ENCODE measurements at places on chromosomes 2 and 18. TPM values are rescaled to one million over a fixed set of nuclear protein-coding genes. Genes with fewer than 3 reads are reported as not detected.

Gene ASPRV1
- 1.6 TPM for polyA plus RNA-seq

Gene DNER
- not detected for polyA plus RNA-seq

Gene DNAH6
- polyA plus RNA-seq: 0.45 TPM

Gene GKN2
- polyA plus RNA-seq: not detected

DNA sequence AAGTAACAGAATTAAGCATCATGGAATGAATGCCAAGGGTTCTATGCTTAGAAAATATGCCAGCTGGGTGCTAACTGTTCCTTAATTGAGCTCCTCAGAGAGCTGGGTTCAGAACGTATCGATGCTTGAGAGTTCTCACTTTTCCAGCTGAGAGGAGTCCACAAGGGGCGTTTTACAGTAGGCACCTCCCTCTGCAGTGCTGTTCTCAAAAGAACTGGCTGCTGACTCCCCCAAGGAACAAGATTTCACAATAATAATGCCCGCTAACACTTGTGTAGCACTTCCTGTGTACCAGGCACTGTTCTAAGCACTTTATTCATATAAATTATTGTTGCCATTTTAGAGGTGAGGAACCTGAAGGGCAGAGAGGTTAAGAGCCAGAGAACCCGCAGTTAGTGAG lies 18.1 kb upstream of the TMEM237 start:
- no peak overlapping the region for H3K27ac ChIP-seq
- no peaks in the 10 kb centered on the region for H3K4me1 ChIP-seq
- no peak overlapping the region for H3K4me3 ChIP-seq
- peak; percentile 14 for DNase-seq
- H3K36me3 ChIP-seq: no peaks in the 10 kb centered on the region

GRCh38 chr2:231260442-231261208 lies 62.2 kb downstream of the ARMC9 start:
- H3K36me3 ChIP-seq: peaks cover 4% of the 10 kb centered on the region
- H3K27me3 ChIP-seq: no peaks in the 10 kb centered on the region
- DNase-seq: peak; percentile 10
- H3K4me3 ChIP-seq: no peak overlapping the region
- H3K4me1 ChIP-seq: no peaks in the 10 kb centered on the region
- no peak overlapping the region for H3K27ac ChIP-seq

DNA sequence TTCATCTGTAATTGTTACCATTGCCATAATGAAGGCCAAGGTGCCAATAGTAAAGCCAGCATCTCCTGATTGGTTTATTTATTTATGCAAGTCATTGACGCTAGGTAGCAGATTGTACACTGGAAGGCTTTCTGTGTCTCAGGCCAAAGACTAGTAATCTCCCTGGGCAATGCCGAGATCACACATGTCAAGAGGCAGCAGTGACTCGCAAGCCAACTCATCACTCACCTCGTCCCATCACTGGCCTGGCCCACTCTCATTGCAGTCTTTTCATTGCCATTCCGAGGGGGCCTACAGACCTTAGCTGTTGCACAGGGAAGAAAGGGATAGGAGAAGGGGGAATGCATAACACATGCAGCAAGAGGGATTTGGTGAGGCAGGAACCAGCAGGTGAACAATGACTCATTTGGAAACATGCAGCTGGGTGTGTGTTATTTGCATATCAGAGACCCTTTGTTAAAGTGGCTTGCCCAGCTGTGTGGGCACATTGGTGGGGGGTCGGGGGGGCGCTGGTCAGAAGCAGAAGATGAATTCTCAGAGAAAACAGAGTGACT lies 448.7 kb upstream of the HNRNPA3 start:
- no peaks in the 10 kb centered on the region for H3K27me3 ChIP-seq
- DNase-seq: no peak
- H3K36me3 ChIP-seq: no peaks in the 10 kb centered on the region
- H3K4me1 ChIP-seq: peaks cover 10% of the 10 kb centered on the region
- H3K4me3 ChIP-seq: no peak overlapping the region

GRCh38 chr2:44188696-44189095 lies 20.0 kb downstream of the PPM1B start:
- DNase-seq: no peak
- H3K27me3 ChIP-seq: no peaks in the 10 kb centered on the region
- H3K36me3 ChIP-seq: no peaks in the 10 kb centered on the region

DNA sequence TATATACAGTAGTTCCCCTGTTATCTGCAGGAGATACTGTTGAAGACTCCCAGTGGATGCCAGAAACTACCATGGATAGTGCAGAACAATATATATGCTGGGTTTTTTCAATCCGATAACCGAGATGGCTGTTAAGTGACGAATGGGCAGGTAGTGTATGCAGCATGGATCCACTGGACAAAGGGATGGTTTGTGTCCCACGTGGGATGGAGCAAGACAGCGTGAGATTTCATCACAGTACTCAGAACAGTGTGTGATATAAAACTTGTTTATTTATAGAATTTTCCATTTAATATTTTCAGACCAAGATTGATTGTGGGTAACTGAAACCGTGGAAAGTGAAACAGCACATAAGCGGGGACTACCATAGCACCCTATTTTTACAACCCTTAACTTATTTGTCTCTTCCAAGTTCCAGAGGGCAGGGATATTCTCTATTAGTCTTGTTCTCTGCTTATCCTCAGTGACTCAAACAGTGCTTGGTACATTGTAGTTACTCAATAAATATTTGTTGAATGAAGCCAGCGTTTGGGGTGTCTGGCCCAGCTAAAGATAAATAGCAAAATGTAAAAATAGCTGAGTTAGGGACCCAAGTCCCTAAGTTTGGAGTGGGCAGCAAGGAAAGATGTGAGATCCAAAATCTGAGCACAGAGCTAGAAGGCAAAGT lies 50.0 kb downstream of the RHBDD1 start:
- no peaks in the 10 kb centered on the region for H3K4me1 ChIP-seq
- H3K36me3 ChIP-seq: no peaks in the 10 kb centered on the region
- H3K4me3 ChIP-seq: no peak overlapping the region
- no peak overlapping the region for H3K27ac ChIP-seq

GRCh38 chr18:78296166-78296565 lies 683.5 kb upstream of the SALL3 start:
- DNase-seq: no peak
- H3K4me3 ChIP-seq: no peak overlapping the region
- no peaks in the 10 kb centered on the region for H3K36me3 ChIP-seq
- no peak overlapping the region for H3K27ac ChIP-seq

DNA sequence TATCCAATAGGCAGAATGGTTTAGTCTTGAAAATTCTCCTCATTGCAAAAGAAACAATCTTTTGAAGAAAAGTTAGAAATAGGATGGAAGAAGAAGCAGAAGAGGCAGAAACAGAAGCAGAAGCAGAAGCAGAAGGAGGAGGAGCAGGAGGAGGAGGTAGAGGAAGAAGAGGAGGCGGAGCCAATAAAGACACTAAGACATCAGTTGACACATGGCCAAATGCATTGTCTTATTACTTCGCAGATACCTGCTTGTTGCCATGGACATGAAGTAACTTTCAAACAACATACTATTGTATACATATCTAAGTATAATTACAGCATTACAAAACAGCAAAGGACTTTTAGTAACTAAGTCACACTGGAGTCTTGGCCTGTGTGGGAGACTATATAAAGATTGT lies 606.3 kb downstream of the METTL4 start:
- no peaks in the 10 kb centered on the region for H3K27me3 ChIP-seq
- H3K4me3 ChIP-seq: no peak overlapping the region
- no peaks in the 10 kb centered on the region for H3K4me1 ChIP-seq
- no peak overlapping the region for H3K27ac ChIP-seq
- H3K36me3 ChIP-seq: no peaks in the 10 kb centered on the region

- no peak overlapping the region for H3K4me3 ChIP-seq
- H3K36me3 ChIP-seq: no peaks in the 10 kb centered on the region
- no peaks in the 10 kb centered on the region for H3K4me1 ChIP-seq
- H3K27ac ChIP-seq: no peak overlapping the region
Measured at GRCh38 chr18:56469582-56469981, 168.8 kb downstream of the TXNL1 start.

GRCh38 chr18:11955239-11956029 lies 25.9 kb upstream of the IMPA2 start:
- peaks cover 6% of the 10 kb centered on the region for H3K4me1 ChIP-seq
- no peak overlapping the region for H3K27ac ChIP-seq
- no peaks in the 10 kb centered on the region for H3K27me3 ChIP-seq
- H3K4me3 ChIP-seq: no peak overlapping the region

GRCh38 chr2:222879604-222879933 lies 18.7 kb downstream of the ACSL3 start:
- H3K36me3 ChIP-seq: no peaks in the 10 kb centered on the region
- no peak for DNase-seq
- H3K4me3 ChIP-seq: no peak overlapping the region
- peaks cover 35% of the 10 kb centered on the region for H3K4me1 ChIP-seq

GRCh38 chr2:107197594-107198294 lies 311.8 kb upstream of the ST6GAL2 start:
- no peak overlapping the region for H3K27ac ChIP-seq
- no peak for DNase-seq
- no peak overlapping the region for H3K4me3 ChIP-seq
- no peaks in the 10 kb centered on the region for H3K27me3 ChIP-seq
- H3K4me1 ChIP-seq: no peaks in the 10 kb centered on the region

GRCh38 chr2:197711578-197711977 lies 6.4 kb downstream of the MARS2 start:
- no peaks in the 10 kb centered on the region for H3K36me3 ChIP-seq
- H3K4me3 ChIP-seq: no peak overlapping the region
- H3K27me3 ChIP-seq: no peaks in the 10 kb centered on the region
- no peak overlapping the region for H3K27ac ChIP-seq
- no peak for DNase-seq

DNA sequence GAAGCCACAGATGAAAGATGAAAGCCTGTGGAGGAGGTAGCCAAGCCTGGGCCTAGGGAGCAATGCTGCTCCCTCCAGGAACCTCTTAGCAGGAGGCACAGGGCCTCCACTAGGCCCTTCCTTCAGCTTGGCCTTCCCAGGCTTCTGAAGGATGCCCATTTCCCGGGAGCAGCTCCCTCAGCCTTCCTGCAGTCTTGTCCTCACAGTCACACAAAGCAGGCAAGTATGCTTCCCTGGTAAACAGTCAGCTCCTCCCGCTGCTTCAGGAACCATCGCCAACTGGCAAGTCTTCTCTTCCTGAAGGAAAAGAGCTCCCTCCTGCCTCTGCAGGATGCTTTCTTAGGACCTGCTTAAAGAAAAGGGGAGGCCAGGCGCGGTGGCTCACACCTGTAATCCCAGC lies 53.2 kb downstream of the SMAD7 start:
- peak overlapping the region; percentile 50 for H3K27ac ChIP-seq
- H3K4me3 ChIP-seq: no peak overlapping the region
- DNase-seq: peak; percentile 43
- no peaks in the 10 kb centered on the region for H3K36me3 ChIP-seq
- H3K4me1 ChIP-seq: peaks cover 9% of the 10 kb centered on the region
- H3K27me3 ChIP-seq: no peaks in the 10 kb centered on the region

DNA sequence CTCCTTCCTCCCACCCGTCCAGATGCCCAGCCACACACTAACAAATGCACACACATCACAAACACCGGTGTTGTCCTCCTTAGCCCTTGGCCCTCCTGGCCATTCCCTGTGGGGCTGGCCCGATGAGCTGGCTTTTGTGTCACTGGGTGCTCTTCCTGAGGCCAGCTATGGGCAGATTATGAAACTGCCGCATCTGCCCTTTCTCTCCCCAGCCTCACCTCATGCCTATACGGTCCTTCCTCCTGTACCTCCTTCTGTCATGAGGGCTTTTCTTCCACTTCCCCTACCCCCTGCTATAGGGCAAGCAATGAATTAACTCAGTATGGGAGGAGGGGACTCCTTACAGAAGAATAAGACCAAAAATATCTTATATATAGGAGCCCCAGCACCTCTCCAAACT lies 10.3 kb upstream of the INO80C start:
- H3K27me3 ChIP-seq: no peaks in the 10 kb centered on the region
- no peak overlapping the region for H3K4me3 ChIP-seq
- H3K27ac ChIP-seq: no peak overlapping the region
- H3K4me1 ChIP-seq: no peaks in the 10 kb centered on the region

GRCh38 chr2:235698028-235698427 lies 204.2 kb downstream of the AGAP1 start:
- no peak overlapping the region for H3K4me3 ChIP-seq
- no peak for DNase-seq
- H3K36me3 ChIP-seq: no peaks in the 10 kb centered on the region
- peaks cover 19% of the 10 kb centered on the region for H3K4me1 ChIP-seq

DNA sequence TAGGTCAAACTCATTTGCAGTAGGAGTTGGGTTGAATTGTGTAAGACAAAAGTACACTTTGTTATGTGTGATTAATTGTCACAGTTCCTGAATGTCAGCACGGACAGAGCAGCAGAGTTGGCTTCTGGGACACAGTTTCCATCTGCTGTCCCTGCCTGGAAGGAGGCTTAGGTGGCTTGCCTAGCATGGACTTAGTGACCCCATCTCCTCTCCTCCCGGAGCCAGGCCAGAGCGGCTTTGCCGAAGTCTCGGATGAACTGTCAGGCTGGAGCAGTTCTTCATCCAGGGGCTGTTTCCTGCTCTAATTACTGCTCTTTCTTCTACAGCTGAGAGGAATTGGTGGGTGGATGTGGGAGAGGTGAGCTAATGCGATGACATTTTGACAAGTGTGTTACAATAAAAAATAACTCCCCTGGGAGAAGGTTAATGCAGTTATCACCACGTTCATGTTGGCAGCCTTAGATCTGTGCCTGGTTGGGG lies 102.0 kb downstream of the SH3RF3 start:
- H3K27me3 ChIP-seq: peaks cover 23% of the 10 kb centered on the region
- H3K27ac ChIP-seq: no peak overlapping the region
- no peak overlapping the region for H3K4me3 ChIP-seq
- H3K4me1 ChIP-seq: peaks cover 9% of the 10 kb centered on the region
- H3K36me3 ChIP-seq: no peaks in the 10 kb centered on the region

- H3K4me3 ChIP-seq: no peak overlapping the region
- H3K4me1 ChIP-seq: no peaks in the 10 kb centered on the region
- DNase-seq: no peak
- H3K36me3 ChIP-seq: no peaks in the 10 kb centered on the region
- H3K27me3 ChIP-seq: no peaks in the 10 kb centered on the region
Measured at GRCh38 chr2:215579809-215580208, 143.9 kb upstream of the FN1 start.

DNA sequence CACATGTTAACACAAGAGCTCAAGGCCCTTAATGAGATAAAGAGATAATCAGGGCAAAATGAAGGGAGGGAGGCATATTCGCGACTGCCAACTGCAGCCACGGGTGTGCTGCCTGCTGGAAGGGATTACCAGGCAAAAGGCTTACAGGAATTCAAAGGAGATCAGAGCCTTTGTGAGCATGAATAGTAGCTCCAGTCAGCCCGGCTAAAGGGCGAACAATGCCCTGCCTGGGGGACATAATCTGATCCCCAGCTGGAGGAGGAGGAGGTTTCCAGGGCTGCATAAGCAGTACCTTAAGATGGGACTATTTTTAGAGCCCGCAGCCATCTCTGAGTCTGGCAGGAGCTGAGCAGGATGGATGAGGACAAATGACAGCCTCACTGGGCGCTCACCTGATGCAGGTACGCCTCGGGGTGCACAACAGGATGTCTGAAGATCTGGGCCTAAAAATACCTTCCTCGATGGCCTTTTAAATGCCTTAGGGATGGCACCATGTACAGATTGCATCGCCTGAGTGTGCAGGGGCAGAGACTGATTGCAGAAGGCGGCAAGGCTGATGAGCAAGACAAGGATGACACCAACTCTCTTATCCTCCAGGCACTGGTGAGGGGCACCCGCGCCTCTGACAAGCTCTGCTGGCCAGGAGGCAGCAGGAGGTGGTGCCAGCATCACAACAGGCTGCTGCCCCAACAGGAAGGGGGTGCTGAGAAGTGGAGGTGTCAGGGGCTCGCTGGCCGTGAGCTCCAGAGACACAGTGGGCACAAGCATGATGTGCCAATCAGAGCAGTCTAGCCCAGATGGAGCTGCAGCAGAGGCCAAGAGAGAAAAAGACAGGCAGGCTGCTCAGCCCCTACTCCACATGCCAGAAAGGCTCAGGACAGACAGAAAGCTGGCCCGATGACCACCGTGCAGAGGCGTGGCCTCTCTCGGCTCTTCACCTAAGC lies 111.4 kb downstream of the EIPR1 start:
- peak; percentile 11 for DNase-seq
- H3K4me3 ChIP-seq: no peak overlapping the region
- no peak overlapping the region for H3K27ac ChIP-seq
- H3K27me3 ChIP-seq: no peaks in the 10 kb centered on the region
- H3K4me1 ChIP-seq: peaks cover 11% of the 10 kb centered on the region
- H3K36me3 ChIP-seq: no peaks in the 10 kb centered on the region
